ENCODE measurements at places on chromosomes 3 and 15.

GRCh38 chr3:41265011-41265545 lies 65.8 kb downstream of the CTNNB1 start:
- DNase-seq, result no peak

GRCh38 chr3:170421111-170421641 lies 2.5 kb downstream of the CLDN11 start:
- DNase-seq, result no peak

GRCh38 chr3:44058022-44058867 lies 183.4 kb upstream of the TOPAZ1 start:
- no peak for DNase-seq

- no peak for DNase-seq
Observed at GRCh38 chr15:81880314-81880713, 165.5 kb downstream of the MEX3B start.

GRCh38 chr3:100912571-100912970 lies 80.7 kb downstream of the ABI3BP start:
- DNase-seq, result no peak

DNA sequence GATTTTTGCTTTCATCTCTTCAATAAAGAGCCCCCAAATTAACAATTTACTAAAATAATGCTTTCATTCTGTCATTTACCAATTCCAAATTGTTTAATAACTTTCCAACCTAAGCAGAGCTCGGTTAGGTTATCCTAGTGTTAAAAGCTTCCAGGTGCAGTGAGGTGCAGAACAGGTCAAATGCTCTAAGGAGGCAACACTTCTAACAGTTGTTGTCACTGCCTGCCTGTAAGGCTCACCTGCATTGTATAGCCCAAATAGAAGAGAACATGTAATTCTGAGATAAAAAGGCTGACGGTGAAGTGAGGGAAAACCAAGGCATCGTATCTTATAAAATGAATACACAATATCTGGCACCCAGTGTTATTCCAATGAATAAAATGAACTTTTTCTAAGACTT lies 9.1 kb downstream of the ZNF280D start:
- no peak for DNase-seq

- DNase-seq, result no peak
Observed at GRCh38 chr3:159026510-159026909, 224.7 kb downstream of the MFSD1 start.

- DNase-seq, result no peak
Observed at GRCh38 chr3:45690336-45691035, 1.3 kb downstream of the SACM1L start.

GRCh38 chr3:52532838-52533622 lies 627 bp downstream of the NT5DC2 start:
- no peak for DNase-seq

DNA sequence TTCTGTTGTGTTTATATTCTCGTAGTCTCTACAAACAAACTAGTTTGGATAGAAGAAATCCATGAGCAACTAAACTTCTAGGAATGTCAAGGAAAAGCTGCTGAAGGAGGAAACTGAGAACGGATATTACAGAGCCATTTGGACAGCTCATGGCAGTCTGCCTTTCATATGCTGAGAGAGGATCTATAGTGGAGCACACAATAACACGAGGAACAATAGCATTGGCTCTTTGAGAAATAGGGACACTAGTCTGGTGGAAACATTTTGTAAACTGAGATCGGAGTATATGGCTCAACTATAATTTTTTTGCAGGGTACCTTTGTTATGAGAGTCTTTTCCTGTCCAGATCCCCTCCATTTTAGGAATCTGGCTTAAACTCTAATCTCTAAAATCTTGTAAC lies 200.5 kb downstream of the CLSTN2 start:
- no peak for DNase-seq

DNA sequence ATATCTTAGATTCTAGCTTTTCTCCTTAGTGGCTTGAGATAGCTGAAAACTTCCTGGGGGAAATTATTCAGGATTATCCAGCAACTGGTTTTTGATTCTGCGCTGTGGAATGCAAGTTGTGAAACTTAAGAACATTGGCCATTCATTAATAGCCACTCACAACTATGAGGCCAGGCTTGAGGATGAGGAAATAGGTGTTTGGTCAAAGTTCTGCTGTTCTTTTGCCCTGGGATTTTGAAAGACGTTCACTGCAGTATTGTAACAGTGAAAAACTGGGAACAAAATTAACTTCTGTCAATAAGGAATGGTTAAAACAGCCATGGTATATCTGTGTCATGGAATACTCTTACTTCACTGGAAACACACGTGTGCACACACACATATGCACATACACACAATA lies 44.1 kb downstream of the CTXND1 start:
- no peak for DNase-seq

- no peak for DNase-seq
Observed at GRCh38 chr3:149247008-149247710, 25.5 kb upstream of the CP start.

- no peak for DNase-seq
Observed at GRCh38 chr3:191728186-191728585, 267.2 kb downstream of the PYDC2 start.

DNA sequence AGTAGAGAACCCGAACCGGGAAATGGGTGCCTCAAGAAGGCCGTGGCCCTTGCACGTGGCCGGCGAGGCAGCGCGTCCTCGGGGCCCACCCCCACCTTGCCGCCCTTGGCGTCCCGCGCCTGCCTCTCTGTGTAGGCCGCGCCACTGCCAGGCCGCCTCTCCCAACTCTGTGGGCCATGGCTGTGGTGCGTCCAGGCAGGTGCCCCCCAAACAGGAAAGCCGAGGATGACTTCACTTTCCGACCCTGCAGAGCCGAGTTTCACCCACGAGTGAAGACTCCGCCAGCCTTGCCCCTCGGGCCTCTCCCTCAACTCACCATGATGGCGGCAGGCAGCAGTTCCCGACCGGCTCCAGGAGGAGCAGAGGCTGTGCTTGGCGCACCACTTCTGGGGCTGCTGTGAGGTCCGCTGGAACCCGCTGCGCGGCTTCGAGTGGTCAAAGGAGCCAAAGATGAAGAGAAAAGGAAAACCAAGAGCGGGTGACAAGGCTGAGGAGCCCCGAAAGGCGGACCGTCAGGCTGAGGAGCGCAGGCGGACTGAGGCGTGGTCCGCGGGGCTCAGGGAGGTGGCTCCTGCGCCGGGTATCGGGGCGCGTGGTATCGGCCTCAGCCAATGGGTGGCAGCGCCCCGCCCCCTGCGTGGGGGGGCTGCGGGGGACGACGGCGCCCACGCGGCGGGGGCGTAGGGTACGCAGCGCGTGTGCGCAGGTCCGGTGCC lies at the start of gene DAZL:
DAZL (minus strand) TSS at position 537 of the 716 bp plus-strand sequence; CDS start at position 319, 218 bp downstream.
- no peak for DNase-seq

GRCh38 chr3:24741506-24741905 lies 246.9 kb upstream of the THRB start:
- no peak for DNase-seq

DNA sequence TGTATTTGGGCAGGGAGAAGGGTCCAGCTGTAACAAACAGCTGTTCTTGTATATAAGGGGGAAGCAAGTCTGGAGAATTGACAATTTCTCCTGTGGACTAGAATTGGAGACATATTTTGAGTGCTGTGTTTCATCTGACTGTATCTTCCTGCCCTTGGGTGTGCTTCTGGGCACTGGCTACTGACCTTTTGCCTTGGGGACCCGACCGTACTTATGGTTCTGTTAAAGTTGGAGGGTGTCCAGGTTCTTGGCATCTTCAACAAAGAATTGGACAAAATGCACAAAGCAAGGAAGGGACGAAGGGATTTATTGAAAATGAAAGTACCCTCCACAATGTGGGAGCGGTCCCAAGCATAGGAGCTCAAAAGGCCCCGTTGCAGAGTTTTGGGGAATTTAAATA lies 31.0 kb downstream of the MAP2K1 start:
- no peak for DNase-seq

DNA sequence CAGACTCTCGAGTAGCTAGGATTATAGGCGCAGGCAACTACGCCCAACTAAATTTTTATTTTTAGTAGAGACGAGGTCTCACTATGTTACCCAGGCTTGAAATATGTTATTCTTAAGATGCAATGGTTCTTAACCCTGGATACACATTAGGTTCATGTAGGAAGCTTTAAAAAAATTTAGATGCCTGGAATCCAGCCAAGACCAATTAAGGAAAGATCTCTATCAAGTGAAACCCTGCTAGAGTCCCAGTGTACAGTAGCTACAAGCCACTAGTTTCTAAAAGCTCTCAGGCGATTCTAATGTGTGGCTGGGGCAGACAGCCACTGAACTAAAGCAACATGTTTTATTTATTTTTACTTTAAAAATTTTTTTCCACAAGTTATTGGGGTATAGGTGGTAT lies 33.2 kb downstream of the TRIM69 start:
- DNase-seq, result no peak

GRCh38 chr3:193819117-193820010 lies 226.4 kb downstream of the OPA1 start:
- DNase-seq, result no peak

Measured in NCI-H510A (cell line).